ENCODE measurements at places on chromosomes 2 and 18.

GRCh38 chr18:58784601-58785137 lies 80.0 kb upstream of the ZNF532 start:
- DNase-seq, result no peak

DNA sequence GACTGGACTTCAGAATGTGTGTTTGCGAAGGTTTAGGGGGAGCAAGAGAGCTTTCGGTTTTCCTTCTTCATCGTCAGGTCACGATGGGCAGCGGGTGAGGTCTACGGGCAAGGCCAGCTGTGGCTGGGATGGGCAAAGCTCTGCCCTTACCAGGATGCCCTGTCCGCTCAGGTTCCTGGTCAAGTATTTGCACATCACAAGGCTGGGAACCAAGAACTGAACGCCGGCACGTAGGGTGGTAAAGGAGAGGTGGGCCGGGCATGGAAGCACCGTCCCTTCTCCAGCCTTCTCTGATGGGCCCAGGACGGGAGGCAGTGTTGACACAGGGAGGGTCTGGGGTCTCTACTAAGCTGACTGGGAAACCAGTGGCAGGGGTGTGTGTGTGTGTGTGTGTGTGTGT lies 50.5 kb upstream of the UBE2F start:
- DNase-seq, result peak; percentile 25

GRCh38 chr18:3595369-3596273 lies 145.6 kb downstream of the TGIF1 start:
- peak; percentile 68 for DNase-seq

GRCh38 chr2:75226617-75227016 lies 27.3 kb upstream of the TACR1 start:
- no peak for DNase-seq

DNA sequence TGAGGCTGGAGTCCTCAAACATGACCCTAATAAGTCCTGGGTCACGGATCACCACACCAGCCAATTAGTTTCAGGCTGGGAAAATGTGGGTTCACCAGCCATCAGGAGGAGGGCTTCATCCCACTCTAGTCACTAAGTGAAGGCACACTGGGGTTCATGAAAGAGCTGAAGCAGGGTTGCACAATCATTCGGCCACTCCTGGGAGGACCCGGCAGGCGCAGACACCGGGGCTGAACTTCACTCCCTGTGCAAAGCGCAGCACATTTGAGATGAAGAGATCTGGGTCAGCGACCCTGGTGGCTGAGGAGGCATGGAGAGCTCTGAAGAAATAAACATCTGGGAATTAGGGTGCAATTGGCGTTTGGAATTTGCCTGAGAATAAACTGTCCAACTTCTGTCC lies 684.4 kb upstream of the SALL3 start:
- no peak for DNase-seq

GRCh38 chr18:26091047-26091630 lies 726 bp upstream of the SS18 start:
- no peak for DNase-seq

- no peak for DNase-seq
Observed at GRCh38 chr2:153912798-153913396, 41.2 kb downstream of the GALNT13 start.

- DNase-seq, result no peak
Observed at GRCh38 chr2:70785137-70785911, 5.1 kb downstream of the FIGLA start.

GRCh38 chr2:129711816-129712675 lies 267.4 kb upstream of the RAB6C start:
- no peak for DNase-seq

- no peak for DNase-seq
Observed at GRCh38 chr2:64233376-64233922, 89.2 kb upstream of the PELI1 start.

GRCh38 chr2:19865151-19865550 lies 36.6 kb downstream of the TTC32 start:
- DNase-seq, result no peak

DNA sequence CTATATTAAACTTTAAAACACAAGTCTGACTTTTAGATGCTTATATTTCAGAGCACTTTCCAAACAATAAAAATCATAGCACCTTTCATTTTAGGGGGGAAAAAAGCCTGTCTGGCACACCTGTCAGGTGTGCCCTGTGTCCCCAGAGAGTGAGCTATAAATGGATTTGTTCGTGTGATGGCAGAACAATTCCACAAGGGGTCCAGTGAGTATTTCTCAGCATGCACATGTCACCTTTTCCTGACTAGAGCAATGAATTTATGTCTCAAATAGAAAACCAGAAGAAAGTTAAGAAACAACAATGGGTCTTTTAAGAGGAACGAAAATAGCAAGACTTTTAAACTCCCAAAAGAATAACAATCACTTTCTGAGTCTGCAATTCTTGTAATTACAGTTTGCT lies 55.9 kb downstream of the ACVR1C start:
- no peak for DNase-seq

- no peak for DNase-seq
Observed at GRCh38 chr2:231187736-231188505, 10.5 kb upstream of the ARMC9 start.

GRCh38 chr2:155054712-155055111 lies 356.2 kb downstream of the KCNJ3 start:
- no peak for DNase-seq

- DNase-seq, result no peak
Observed at GRCh38 chr2:161101406-161101805, 58.8 kb upstream of the TANK start.

- DNase-seq, result no peak
Observed at GRCh38 chr2:42658306-42658705, 89.9 kb downstream of the MTA3 start.

- DNase-seq, result no peak
Observed at GRCh38 chr2:1752751-1753150, 8.4 kb upstream of the PXDN start.

GRCh38 chr2:126699018-126699417 lies 43.1 kb downstream of the GYPC start:
- DNase-seq, result no peak

DNA sequence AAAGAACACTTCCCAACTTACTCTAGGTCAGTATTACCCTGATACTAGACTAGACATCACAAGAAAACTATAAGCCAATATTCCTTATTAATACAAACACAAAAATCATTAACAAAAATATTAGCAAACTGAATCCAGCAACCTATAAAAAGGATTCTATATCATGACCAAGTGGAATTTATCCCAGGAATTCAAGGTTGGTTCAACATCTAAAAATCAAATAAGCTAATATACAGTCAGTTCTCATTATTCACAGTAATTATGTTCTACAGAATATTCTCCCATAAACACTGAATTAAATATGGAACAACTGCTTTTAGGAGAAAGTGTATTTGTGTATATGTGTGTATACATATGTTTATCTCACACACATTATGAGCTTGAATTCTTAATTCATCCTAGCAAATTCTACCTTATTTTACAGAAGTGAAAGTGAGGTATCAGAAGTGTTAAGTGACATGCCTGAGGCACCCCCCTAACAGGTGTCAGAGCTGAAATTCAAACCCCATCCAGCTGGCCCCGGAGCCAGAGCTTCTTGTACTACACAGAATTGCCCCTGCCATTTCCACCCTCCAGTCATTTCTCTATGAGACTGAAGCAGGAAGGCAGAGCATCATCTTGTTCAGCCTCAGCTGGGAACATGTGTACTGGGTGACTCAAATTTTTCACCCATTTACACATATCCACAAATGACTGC lies 77.8 kb downstream of the MALT1 start:
- DNase-seq, result no peak

- peak; percentile 59 for DNase-seq
Observed at GRCh38 chr2:176100547-176101140, 1.0 kb downstream of the HOXD12 start.

GRCh38 chr2:124257120-124257519 lies 232.0 kb downstream of the CNTNAP5 start:
- DNase-seq, result no peak

DNA sequence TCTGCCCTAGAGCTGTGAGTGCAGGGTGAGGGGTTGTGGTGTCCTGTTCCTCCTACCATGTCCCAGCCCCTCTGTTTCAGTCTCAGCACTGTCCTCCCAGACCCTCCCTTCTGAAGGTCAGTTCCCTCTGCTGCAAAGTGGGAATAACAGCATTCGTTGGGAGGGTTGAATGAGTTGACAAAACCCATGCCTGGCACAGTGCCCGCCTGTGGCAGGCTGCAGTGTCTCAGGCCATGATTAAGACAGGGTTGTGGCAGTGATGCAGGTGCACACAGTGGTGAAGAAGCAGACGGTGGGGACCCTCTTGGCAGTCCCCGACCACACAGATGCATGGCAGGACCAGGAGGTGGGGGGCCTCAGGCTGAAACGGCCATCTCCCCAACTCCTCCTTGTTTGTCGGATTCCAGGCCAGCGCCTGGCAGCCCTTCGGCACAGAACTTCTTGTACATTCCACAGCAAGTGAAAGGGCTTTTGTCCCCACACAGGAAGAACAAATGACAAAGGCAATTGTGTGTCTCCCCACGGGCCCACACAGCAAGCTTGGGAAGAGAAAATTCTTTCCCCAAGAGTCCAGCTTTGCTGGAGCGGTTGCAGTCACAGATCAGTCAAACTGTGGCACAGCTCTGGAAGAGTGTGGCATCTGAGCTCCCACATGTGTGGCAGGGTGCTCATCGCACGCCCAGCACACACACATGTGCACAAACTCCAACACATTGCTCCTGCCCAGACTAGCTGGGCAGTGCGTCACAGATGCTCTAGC lies 92.0 kb upstream of the MSH2 start:
- no peak for DNase-seq

GRCh38 chr18:25170402-25170801 lies 181.6 kb downstream of the ZNF521 start:
- no peak for DNase-seq

GRCh38 chr2:12965540-12966269 lies 249.0 kb downstream of the TRIB2 start:
- no peak for DNase-seq

DNA sequence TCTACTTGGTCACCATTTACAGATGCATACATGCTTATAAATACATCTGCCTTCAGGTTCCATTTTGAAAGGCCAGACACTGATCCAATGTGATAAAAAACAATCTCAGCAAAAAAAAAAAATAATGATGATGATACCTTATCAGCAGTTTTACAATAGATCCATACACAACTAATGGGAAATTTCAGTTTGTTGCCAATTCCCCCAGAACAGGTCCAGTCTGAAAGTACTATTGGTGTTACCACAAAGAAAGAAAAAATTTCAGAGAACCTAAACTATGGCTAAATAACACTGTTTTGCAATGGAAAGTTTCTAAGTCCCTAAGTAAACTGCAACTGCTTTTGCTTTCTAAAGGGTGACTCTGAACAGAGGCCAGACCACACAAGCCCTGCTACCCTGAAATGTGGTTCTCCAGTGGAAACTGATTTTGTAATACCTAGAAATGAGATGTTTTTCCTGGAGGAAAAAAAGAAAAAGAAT lies 54.1 kb downstream of the LPIN2 start:
- DNase-seq, result peak; percentile 75

DNA sequence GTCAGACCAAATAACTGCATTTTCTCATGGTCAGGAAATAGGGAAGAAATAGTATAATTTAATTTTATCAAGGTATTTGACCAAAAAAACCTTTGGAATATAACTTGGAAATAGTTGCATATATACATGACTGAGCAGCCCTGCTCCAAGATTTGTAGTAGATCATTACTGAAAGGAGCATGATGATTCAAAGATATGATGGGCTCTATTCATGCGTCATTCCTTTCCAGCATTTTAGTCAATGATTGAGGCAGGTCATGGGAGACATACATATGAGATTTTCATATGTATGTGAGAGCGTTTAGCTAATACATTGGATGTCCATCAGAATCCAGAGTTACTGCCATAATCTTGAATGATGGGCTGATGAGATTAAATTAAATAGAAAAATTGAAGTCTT lies 74.5 kb downstream of the CAB39 start:
- DNase-seq, result no peak

- no peak for DNase-seq
Observed at GRCh38 chr2:25132299-25132635, 36.1 kb downstream of the POMC start.

- no peak for DNase-seq
Observed at GRCh38 chr2:221097568-221097915, 474.6 kb downstream of the EPHA4 start.

DNA sequence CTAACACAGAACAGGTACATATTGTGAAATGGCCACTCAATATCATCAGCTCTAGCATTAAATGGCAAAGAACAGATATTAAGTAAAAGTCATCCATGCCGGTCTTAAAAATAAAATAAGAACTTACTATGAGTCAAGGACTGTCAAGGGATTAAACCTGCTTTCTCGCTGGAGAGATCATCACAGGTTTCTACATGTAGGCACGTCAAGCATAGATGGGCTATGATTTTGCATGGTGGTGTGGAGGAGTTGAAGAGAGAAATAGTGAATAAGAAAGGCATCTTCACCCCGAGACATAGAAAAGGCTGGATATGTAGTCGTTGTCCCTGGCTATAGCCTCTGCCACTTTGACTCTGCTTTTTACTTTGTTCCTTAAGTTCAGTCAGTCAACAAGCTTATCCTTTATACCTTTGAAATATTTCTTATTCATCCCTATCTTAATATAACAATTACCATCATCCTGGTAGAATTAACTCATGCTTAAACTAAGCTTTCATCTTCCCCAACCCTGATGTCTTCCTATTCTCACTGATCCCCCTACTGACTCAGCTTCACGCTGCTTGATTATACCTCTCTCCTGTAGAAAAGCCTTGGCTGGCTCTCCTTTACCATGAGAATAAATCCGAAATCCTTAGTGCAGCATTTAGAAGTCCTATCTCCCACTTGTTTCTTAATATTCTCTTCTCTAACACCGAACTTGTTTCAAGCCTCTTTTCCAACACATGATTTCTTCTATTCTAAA lies 42.5 kb downstream of the DSC3 start:
- DNase-seq, result no peak

All from activated effector memory CD4-positive, alpha-beta T cell treated with anti-CD3 and anti-CD28 coated beads, Interleukin-2, amount 50 U/mL, for 16 hours (primary cell).